ENCODE measurements at places on chromosomes 12 and 14. TPM values are rescaled to one million over a fixed set of nuclear protein-coding genes. Genes with fewer than 3 reads are reported as not detected.
A peak's percentile ranks its signal among the peaks of the same experiment; 100 is the strongest.

The DCN gene
- 32.6 TPM for total RNA-seq

The DLST gene
- 58.5 TPM for total RNA-seq

DNA sequence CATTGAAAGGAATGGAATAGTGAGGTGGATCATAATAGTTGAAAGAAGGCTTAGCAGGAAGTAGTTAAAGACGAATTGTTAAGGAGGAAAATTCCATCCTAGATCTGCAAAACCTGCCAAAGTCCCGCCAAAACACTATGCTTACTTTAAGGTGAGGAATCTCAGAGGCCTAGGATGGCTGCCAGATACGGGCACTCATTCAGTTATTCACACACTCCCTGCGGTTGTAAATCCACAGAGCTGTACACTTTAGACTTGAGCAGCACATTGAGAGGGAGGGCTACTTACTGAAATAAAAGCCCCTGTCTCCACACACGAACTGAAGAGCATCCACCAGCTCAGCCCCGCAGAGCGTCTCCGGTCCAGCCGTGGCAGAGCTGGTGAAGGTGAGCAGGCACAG is 5.0 kb downstream of the IGF1 start:
- DNase-seq = no peak

- peak; percentile 27 for DNase-seq
Observed at GRCh38 chr12:57896434-57897201, 44.7 kb upstream of the ATP23 start.

The GPR84 gene
- 0.13 TPM for total RNA-seq

The SLC39A5 gene
- total RNA-seq = 0.13 TPM

GRCh38 chr12:68140556-68140955 is 19.0 kb downstream of the IFNG start:
- no peak for DNase-seq

The PIGH gene
- total RNA-seq = 19.1 TPM

GRCh38 chr14:61355892-61356325 is 34.5 kb downstream of the PRKCH start:
- DNase-seq = peak; percentile 99

- DNase-seq = no peak
Observed at GRCh38 chr12:68537571-68537970, 73.1 kb upstream of the RAP1B start.

DNA sequence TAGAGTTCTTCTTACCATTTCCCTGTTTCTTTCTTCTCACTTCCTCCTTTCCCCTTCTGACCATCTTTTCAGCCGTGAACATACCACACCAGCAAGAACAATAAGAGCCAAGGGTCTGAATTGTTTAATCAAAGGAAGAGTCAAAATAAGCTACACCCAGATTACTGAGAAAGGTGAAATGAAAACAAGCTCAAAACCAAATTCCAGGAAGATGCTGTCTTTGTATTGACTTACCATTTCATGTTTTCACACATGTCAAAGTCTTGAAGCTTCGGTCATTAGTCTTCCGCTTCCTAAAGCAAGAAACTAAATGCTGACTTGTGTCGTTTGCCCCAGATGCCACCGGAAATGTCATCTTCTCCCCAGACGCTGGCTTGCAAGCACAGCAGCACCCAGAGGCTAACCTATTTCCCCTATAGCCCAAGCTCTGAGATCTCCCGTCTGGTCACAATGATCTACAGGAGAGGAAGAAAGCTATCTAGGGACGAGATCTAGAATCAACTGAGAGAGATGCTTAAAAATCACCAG is 136.5 kb upstream of the AMIGO2 start:
- no peak for DNase-seq

The TXNRD1 gene
- 60.2 TPM for total RNA-seq

- DNase-seq = peak; percentile 72
Observed at GRCh38 chr12:132827763-132828703, 636 bp downstream of the GOLGA3 start.

The GLI1 gene
- total RNA-seq = 0.26 TPM

DNA sequence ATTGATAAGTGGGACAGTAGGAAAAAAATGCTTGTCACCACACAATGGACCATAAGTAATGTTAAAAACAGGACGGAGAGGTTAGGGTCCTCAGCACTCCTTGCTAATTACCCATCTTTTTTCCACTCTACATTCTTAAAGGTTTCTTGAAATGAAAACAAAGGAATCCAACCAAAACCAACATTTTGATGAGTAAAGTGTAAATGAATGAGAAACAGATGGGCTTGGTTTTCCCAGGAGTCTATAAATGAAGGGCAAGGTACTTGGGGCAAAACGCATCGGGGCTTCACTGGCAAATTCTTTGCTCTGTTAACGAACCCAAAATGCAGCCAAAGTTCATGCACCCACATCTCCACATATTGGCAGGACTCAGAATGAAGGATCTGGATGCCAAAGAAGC is 129.2 kb upstream of the BMP4 start:
- no peak for DNase-seq

The MYO1H gene
- total RNA-seq = not detected

- peak; percentile 75 for DNase-seq
Observed at GRCh38 chr12:104546575-104546974, 89.8 kb downstream of the CHST11 start.

- DNase-seq = no peak
Observed at GRCh38 chr12:49916129-49916919, 12.6 kb upstream of the FAIM2 start.

- DNase-seq = peak; percentile 45
Observed at GRCh38 chr14:103260629-103261124, 73.4 kb upstream of the EIF5 start.

The TPPP2 gene
- not detected for total RNA-seq

GRCh38 chr14:61129168-61129745 is 148.2 kb downstream of the SLC38A6 start:
- peak; percentile 58 for DNase-seq

DNA sequence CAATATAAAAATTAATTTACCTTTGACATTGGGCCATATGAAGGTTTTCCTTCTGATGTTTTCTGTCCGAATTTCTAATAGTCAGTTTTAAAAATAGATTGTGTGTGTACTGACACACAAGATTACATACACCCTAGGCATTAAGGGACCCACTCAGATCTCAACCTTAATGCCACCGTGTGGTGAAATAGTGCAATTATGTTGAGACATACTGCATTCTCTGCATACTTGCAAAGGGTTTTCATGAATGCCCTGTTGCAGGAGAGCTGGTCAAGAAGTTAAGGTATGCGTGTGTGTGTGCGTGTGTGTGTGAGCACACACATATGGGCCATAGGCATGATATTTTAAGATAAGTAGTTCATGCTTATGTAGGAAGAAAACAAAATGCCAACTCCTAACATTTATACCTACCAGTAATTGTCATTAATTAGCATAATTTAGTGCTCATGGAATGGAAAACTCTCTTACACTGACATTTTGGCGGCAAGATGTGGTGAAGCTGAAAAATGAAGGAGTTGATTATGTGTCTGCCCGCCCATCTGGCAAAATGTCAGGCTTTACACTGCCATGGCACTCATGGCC is 58.8 kb downstream of the PIK3C2G start:
- DNase-seq = peak; percentile 78

DNA sequence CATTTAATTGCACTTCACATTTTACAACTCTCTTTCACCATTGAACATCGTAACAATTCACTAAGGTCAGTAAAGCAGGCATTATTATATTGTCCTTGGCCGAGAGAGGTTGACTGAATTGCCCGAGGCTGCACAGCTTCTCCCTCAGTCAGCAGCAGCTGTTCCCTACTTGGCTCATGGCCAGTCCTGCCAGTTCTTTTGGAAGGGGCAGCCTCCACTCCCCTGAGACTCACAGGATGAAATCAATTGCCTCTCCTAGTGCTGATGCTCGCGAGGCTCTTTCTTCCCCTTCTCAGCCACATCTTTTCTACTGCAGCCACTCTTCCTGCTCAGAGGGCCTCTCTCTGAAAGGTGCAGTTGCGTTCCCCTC is 79.9 kb upstream of the KCNA1 start:
- DNase-seq = no peak

- DNase-seq = no peak
Observed at GRCh38 chr12:114658002-114658441, 26.0 kb downstream of the TBX3 start.

DNA sequence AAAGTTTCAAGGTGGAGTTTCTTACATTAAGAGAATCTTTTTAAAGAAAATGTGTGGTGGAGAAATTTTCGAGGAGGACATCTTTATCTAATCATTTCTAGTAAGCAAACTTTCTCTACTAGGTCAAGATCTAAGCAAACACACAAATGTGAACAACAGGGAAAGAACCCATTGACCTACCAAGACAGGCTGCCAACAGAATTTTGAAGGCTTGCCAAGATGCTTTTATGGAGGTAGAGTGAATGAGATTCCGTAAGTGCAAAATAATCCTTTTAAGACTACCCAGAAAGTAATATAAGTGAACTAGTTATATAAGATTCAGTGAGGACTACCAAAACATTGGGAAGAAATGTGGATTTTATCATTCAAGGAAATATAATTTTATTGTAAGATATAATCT is 357.1 kb upstream of the PDE3A start:
- DNase-seq = no peak

GRCh38 chr14:69535230-69535848 is 39.3 kb downstream of the CCDC177 start:
- DNase-seq = peak; percentile 51

DNA sequence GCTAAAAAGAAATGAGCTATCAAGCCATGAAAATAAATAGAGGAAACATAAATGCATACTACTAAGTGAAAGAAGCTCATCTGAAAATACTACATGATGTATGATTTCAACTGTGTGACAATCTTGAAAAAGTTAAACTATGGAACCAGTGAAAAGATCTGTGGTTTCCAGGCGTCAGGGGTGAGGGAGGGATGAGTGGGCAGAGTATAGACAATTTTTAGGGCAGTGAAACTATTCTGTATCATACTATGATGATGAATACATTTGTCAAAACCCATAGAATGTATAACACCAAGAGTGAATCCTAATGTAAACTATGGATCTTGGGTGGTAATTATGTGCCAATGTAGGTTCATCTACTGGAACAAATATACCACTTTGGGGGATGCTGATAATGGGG is 21.3 kb downstream of the SPX start:
- DNase-seq = no peak

DNA sequence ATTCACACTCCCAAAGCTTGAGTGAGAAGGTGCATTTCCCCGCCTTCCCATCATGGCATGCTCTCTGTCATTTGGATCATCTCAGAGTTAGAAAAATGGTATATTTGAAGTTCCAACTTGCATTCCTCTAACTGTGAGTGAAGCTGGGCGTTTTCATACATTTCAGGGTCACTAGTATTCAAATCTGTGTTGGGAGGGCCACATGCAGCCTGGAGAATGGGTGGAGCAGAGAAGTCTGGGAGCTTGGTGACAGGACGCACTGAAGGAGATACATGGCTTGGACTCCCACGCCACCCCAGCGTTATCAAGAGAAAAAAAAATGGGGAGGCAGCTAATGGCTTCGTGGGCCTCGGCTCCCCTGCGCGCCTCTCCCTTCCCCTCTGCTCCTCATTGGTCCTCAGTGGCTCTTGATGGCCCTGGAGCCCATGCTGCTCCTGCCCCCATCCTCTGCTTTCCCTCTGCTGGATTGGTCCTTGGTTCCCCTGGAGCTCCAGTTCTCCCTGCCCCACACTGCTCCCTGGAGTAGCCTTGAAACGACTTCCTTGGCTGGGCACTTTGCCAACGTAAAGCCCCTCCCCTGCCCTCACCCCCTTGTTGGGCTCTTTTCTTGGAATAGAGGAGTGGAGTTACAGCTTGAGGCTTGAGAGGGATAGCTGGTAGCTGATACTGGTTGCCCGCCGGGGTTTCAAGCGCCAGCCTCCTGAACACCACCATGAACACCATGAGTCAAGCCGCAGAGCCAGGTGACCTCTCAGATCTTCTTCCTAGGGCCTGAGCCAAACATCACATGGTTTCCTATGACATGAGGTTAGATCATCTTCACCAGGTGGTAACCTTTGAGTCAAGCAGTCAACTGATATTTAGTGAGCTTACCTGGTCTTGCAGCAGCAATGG is 139.6 kb downstream of the PRKCH start:
- peak; percentile 93 for DNase-seq

The PRB2 gene
- total RNA-seq = not detected

DNA sequence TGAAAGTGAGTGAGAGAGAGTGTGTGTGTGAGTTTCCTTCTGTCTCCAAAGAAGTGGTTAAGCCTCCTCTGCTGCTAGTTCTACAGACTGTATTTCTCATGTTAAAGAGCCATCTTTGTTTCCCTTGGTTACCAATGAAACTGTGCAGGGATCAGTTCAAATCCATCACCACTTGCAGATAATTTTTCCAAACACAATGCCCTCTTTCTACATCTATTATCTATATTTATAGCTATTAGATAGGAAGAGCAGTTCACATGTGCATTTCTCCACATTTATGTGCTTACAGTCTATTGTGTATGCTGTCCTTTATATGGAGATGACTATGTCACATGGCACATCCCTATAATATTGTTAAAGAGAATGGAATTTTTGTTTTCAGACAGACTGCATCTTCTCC is 2.2 kb upstream of the DAAM1 start:
- DNase-seq = no peak

DNA sequence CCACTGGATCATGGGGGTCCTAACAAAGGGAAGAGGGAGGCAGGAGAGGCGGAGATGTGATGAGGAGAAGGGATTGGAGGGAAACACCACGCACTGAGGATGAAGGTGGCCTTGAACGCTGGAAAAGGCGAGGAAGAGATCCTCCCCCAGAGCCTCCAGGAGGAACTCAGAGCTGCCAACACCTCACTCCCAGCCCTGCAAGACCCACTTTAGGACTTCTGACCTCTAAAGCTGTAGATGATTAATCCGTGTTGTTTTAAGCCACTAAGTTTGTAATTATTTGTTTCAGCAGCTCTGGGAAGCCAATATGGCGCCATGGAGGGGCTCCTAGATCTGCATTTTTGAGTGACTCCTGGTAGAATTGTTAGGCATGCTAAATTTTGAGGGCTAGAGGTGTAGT is 74.6 kb upstream of the CEP83 start:
- DNase-seq = no peak

- DNase-seq = no peak
Observed at GRCh38 chr14:62369919-62370560, 607.8 kb downstream of the SNAPC1 start.

GRCh38 chr14:26448181-26448855 is 149.5 kb downstream of the NOVA1 start:
- no peak for DNase-seq

The FAM181A gene
- not detected for total RNA-seq

- no peak for DNase-seq
Observed at GRCh38 chr14:106538201-106538600, 1011.8 kb downstream of the TMEM121 start.

GRCh38 chr12:101935890-101936746 is 58.7 kb downstream of the DRAM1 start:
- DNase-seq = peak; percentile 99

- peak; percentile 53 for DNase-seq
Observed at GRCh38 chr14:42000450-42000849, 393.8 kb downstream of the LRFN5 start.

The C14orf39 gene
- 1.0 TPM for total RNA-seq

GRCh38 chr14:34258318-34258717 is 203.7 kb downstream of the SPTSSA start:
- DNase-seq = peak; percentile 66
